ENCODE measurements at places on chromosomes 7 and 10.

GRCh38 chr10:99682752-99683151, 23.4 kb downstream of the ENTPD7 start:
- DNase-seq: no peak

DNA sequence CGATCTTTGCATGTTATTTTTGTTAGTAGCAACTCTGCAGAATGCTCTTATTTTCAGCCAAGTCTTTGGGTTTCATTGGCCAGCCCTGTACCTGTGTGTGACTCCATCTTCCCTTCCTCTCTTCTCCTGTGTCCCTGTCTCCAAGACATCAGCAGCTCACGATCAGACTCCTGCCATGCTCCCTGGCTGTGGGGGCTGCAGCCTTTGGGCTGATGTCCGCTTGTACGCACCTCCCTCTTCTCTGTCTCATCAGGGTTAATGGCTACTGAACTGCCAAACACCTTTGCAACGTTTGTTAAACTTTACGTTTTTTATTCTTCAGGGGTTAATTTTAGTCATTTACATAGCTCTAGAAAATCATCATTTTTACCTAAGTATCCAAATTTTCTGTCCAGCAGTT, 103.5 kb upstream of the RET start:
- DNase-seq: no peak

- no peak for DNase-seq
These were observed 119.4 kb upstream of the NPS start for GRCh38 chr10:127429601-127430312.

GRCh38 chr10:93342366-93342765, 139.8 kb downstream of the MYOF start:
- DNase-seq: no peak

GRCh38 chr10:1406967-1407945, 330.1 kb downstream of the ADARB2 start:
- DNase-seq: no peak

DNA sequence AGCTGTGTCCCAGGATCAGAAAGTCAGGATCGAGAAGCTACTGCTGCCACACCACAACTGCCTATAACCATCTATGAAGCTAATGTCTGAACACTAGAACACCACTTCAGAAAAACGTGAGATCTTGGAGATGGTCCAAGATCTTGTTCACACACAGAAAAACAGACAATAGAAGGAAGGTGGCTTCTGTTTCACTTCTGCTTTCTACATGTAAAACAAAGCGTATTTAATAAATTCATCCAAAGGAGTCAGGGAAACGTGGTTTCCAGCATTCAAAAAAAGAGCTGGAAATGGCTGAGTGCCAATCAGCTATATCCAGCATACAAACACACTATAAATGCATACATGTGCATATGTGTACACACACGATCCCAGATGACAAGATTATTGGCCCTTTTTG, 70.2 kb upstream of the CCDC71L start:
- DNase-seq: no peak

- no peak for DNase-seq
These were observed 94.9 kb upstream of the IKZF1 start for GRCh38 chr7:50209461-50210135.
